Hippocampal formation (tissue), 2 donors: ENCODE measurements at places on chromosomes 2 and 18.

- no peak for DNase-seq
These were observed 442 bp downstream of the SERPINB5 start for GRCh38 chr18:63477200-63477599.

DNA sequence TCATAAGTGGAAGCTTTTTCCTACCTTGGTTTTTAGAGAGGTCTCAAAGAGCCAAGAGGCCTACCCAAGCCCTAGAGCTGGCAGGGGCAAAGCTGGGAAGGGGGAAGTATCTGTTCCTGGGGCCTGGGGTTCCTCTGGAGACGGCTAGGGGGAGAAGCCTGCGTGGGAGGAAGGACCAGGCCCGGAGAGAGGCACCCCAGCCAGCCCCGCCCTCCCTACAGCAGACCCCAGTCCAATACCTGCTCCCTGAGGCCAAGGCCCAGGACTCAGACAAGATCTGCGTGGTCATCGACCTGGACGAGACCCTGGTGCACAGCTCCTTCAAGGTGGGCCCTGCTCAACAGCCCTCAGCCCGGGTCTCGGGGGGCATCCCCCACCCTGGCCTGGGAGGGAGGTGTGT, 2.2 kb downstream of the CTDSP1 start:
- no peak for DNase-seq

DNA sequence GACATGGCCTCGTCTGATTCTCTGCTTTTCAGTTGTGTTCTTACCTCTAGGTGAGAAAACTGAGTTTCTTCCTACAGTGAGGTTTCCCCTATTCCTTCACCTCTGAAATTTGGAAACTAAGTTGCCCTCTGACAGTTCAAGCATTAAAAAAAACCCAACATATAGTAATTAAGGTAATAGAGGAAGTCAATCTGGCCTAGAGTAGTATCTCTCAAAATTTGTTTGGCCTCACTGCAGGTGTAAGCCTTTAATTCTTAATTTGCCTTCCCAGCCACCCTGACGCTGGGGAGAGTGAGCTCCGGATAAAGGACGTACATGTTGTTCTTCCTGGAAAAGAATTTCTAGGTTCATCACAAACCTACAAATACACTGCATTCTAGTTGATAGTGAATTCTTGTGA, 1.4 kb downstream of the CAD start:
- no peak for DNase-seq

DNA sequence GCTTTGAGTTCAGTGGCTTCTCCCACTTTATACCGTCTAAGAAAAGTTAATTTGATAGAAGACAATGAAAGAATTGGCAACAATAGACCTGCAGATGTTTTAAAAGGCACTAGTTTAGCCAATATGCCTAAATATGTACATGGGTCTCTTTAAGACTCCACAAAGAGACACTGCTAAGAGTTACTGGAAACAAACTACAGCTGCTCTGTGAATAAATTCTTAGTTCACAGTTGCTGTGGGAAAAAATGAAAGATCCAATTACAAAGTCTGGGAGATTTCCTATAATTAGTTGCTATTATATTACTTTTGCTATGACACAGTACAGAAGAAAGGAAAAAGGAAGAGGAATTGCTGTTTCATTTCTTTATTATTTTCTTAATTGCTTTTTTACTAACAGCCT, 34.3 kb downstream of the SCN9A start:
- no peak for DNase-seq

DNA sequence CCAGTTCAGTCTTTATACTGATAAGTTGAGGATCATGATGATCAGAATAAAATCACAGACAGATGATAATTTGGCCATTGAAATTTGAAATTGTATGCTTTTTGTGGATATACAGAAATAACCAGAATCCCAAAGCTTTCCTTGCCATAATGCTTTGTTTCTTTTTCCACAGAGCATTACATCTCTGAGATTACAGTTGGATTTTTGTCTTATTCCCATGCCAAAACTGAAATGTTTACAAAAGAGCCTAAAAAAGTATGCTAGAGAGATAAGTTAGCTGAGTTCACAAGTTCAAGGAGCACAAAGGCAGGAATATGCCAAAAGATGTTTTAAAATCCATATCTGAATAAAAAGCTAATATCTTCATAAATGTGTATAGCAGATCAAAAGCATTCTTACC, 321.3 kb downstream of the PID1 start:
- no peak for DNase-seq

- no peak for DNase-seq
These were observed 13.9 kb upstream of the RMND5A start for GRCh38 chr2:86706220-86706619.

GRCh38 chr2:172273910-172274571, 153.3 kb upstream of the ITGA6 start:
- no peak for DNase-seq

- no peak for DNase-seq
These were observed 101.5 kb upstream of the GALNT5 start for GRCh38 chr2:157155992-157156391.

- DNase-seq, result no peak
These were observed 406.9 kb downstream of the LNPK start for GRCh38 chr2:175595139-175595538.

- no peak for DNase-seq
These were observed 102.2 kb downstream of the INSIG2 start for GRCh38 chr2:118190474-118190873.

GRCh38 chr18:31440787-31441186, 6.8 kb upstream of the DSG3 start:
- no peak for DNase-seq

DNA sequence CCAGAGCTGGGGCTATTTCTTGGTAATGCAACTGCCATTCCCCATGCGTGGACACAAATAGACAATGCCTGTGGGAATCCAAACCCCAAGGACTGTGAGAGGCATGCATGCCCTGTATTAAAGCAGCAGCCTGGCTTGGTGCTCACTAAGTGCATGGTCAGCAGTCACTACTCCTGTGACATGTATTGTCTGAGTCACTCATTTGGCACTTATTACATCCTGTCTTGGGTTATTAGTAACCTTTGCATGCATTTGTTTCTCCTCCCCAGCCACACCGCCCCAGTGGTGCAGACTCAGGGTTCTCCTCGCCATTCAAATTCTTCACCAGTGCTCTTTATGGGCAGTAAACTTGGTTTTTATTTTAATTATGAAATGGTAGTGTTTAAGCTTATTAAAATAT, 30.2 kb downstream of the PRKCE start:
- no peak for DNase-seq

DNA sequence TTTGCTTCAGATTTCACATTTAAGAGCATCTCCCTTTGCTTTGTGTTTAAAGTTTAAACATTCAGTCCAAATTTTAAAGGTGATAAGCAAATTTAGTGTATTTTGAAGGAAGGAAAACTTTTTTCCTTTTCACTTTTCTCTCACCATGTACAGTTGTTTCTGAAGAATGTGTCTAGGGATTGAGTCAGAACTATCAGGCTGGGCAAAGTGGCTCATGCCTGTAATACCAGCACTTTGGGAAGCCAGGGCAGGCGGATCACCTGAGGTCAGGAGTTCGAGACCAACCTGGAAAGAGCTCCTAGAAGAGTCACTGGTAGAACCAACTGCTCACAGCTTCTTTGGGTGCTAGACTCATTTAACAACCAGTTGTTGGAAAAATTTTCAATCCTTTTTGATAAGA, 327.0 kb upstream of the THUMPD2 start:
- no peak for DNase-seq
